Endothelial cell (in vitro differentiated cells): ENCODE measurements at places on chromosomes 3 and 15. TPM values are rescaled to one million over a fixed set of nuclear protein-coding genes. Genes with fewer than 3 reads are reported as not detected.

The PPM1L gene
- 12.2 TPM for total RNA-seq

DNA sequence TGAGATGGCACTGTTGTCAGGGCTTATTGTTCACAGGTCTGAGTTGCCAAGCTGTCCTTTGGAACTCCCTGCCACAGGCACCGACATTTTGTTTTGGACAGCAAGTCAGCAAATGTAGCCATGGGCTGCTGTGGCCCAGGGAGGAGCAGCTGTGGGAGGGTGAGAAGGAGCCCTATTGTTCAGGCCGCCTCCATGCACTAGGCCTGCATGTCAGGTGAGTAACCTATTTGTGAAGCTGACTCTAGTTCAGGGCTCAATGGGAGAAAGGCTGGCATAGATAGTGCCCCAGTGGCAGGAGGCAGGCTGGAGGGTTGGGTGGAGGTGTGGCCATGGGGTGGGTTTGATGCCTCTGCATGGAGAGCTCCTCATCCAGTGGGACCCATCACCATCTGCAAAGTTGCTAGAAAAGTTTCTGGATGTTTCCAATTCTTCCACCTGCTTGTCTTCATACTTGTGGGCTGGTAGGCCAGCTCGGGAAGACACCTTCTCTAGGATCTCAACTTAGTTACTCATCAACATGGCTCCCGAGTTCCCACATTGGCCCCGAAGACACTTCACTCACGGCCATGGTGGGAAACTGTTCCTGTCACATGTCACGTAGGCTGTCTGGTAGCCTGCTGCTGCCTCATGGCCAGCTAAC lies 19.5 kb downstream of the AMOTL2 start:
- H3K27ac ChIP-seq, result no peak overlapping the region
- peaks cover 3% of the 10 kb centered on the region for H3K4me1 ChIP-seq
- H3K27me3 ChIP-seq, result peaks cover 14% of the 10 kb centered on the region
- H3K36me3 ChIP-seq, result peaks cover 29% of the 10 kb centered on the region

DNA sequence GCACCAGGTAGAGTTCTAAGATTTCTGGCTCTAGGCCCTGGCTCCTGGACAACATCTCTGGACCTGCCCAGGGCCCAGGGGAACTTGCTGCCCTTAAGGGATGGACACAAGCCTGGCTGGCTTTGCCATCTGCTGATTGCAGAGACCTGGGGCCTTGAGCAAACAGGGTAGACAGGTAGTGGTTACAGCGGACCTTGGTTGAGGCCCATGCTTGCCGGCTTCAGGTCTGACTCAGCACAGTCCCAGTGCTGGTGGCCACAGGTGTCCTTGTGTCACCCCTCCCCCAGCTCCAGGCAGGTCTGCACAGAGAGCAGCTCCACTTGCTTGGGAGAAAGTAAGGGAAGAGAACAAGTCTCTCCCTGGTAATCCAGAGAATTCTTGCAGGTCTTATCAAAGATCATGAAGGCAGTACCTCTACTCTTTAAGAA lies 15.9 kb upstream of the ACTL6A start:
- H3K4me1 ChIP-seq, result no peaks in the 10 kb centered on the region
- H3K4me3 ChIP-seq, result no peak overlapping the region
- peaks cover 2% of the 10 kb centered on the region for H3K27me3 ChIP-seq
- no peaks in the 10 kb centered on the region for H3K36me3 ChIP-seq
- DNase-seq, result no peak
- H3K27ac ChIP-seq, result no peak overlapping the region

GRCh38 chr15:86863226-86863915 lies 783.7 kb downstream of the AGBL1 start:
- no peak overlapping the region for H3K4me3 ChIP-seq
- DNase-seq, result no peak
- H3K4me1 ChIP-seq, result no peaks in the 10 kb centered on the region
- no peaks in the 10 kb centered on the region for H3K27me3 ChIP-seq
